Activated T-cell treated with anti-CD3 and anti-CD28 coated beads for 1 hour (primary cell): ENCODE measurements at places on chromosomes 5 and 9.

DNA sequence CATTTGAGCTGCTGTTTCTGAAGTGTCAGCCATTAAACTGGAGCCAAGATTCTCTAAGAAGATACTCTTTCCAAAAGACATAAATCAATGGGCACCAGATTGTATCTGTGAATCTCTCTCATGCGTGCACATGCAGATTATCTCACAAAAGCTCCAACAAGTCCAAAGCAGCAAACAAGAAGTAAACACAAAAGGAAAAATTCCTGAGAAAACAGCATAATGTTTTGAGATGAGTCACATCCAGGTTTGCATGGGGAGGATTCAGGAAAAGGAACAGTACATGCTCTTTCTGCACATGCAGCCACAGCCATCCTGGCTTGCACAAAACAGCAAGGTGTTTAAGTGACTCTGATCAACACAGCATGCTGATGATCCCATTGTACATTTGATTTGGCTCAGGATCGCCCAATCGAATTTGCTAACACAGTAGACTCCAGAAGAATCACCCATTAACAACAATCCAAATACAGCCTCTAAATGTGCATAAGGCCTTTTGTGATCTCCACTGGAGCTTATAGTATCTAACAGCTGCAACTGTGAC, 143.1 kb downstream of the ELAVL2 start:
- no peak for DNase-seq

DNA sequence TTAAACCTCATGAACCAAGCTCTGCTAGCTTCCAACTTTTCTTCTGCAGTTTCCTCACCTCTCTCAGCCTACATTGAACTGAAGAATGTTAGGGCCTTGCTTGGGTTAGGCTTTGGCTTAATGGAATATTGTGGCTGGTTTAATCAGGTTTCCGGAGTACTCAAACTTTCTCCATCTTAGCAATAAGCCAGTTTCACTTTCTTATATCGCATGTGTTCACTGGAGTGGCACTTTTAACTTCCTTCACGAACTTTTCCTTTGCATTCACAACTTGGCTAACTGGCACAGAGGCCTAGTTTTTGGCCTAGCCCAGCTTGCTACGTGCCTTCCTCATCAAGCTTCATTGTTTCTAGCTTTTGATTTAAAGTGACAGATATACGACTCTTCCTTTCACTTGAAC, 81.0 kb upstream of the MAST4 start:
- DNase-seq: no peak

GRCh38 chr5:137142764-137143605, 356.1 kb downstream of the SPOCK1 start:
- DNase-seq: no peak

DNA sequence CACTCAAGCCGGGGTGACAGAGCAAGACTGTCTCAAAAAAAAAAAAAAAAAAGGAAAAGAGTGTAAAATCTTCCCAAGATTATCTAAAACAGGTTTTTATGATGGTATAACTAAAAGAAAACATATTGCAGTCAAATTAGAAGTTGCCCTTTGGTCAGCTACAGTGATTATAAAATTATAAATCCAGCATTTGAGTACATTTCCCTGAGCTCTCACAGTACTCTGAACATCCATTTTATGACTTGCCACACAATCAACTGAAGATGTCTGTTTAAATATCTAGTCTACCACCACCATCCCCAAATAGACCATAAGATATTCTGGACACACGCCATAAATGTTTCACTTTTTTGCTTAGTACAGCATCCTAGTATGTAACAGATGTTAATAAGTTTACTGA, 77.0 kb downstream of the CSF2 start:
- DNase-seq: no peak

DNA sequence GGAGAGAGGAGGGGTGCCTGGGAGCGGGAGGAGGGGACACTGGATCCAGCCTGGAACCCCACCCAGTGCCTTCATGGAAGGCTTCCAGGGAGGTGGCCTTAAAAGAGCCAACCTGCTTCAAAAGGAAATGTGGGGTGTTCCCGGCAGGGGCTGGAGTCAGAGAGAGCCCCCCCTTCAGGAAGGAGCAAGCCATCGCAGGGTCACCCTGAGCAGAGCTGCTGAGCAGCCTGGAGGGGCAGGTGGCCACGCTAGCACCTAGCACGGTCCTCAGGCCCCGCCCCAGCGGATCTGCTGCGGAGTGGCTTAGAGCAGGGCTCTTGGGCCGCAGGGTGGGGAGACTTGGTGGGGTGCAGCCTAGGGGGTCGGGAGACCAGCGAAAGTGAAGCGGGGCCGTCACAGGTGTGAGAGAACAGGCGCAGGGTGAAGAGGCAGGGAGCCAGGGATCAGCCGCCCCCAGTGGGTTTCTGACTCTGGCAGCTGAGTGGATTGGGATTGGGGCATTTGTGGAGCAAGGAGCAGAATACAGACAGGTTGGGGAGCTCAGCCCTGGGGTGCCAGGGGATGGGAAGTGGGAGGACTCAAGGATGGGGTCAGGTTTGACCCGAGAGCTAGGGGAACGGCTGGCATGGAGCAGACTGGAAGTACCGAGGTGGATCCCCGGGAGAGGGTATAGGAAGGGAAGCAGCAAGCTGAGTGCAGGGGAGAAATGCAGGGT, 1.5 kb downstream of the LCN2 start:
- DNase-seq: no peak

GRCh38 chr5:107196500-107197059, 474.2 kb downstream of the EFNA5 start:
- no peak for DNase-seq

GRCh38 chr9:126784401-126784800, 20.4 kb upstream of the ZBTB43 start:
- DNase-seq: no peak

DNA sequence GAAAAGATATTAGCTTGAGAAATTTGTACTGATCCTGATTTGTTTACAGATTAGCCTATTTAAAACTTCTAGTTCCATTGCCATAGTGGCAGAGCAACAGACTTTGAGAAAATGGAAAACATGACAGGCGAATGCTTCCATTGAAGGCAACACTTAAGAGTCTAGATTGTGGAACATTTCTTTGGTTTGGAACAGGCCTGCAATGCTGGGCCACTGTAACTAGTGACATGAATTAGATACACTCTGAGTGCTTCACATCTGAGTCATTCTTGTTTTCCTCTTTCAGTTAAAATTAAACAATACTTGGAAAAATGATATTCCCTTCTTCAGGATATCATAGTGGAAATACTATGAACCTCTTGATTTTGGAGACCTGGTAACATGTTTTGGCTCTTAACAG, 453.6 kb upstream of the TUSC1 start:
- no peak for DNase-seq

DNA sequence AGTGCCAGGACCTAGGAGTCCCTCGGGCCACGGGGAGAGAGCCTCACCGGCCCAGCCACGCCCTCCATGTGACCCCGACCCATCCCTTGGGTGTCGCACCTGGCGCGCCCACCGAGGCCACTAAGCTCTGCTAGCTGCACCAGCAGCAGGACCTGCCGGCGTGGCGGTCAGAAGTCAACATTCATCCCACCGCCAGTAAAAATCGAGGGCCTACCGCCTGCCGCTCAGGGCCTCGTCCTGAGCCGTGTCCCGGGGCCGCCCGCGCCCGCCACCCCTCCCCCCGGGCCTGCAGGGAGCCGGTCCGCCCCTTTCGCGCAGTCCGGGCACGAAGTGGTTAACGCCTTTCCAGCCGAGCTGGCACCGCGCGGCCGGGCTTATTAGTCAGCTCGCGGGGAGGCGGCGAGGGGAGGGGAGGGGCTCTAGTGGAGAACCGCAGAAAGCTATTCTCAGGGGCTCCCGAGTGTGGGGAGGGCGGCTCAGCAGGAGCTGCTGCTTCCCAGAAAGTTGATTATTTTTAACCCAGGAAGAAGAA, 124.4 kb downstream of the C9orf50 start:
- peak; percentile 84 for DNase-seq

DNA sequence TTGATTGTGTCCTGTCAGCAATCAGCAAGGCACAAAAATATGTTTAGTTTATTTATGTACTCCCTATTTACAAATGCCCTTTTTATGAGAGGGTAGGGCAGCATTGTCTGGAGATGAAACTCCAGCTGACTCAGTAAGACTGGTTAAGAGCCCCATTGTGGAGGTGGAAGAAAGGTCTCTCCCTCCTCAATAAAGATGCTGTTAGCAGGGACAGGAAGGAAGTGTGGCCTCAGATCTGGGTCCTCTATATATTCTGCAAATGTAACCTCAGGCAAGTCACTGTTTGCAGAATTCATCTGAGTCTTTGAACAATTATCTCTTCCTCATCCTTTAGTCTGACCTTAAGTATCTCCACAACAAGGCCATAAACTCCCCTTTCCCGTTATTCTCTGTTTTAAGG, 48.3 kb upstream of the TRAF1 start:
- no peak for DNase-seq

- no peak for DNase-seq
Observed at GRCh38 chr5:1356873-1357787, 12.2 kb upstream of the CLPTM1L start.

DNA sequence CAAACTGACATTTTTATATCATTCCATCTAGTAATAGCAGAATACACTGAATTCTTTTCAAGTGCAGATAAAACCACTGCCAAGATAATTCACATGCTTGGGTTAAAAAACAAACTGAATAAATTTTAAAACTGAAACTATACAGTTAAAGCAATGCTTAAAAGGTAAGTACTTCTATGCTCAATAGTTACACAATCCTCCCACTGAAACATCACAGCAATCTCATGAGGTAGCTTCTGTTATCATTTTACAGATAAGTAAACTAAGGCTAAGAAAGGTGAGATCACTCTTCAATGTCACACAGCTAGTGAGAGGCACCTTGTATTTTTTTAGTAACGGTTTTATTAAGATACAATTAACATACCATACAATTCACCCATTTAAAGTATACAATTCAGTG, 13.4 kb upstream of the GOLGA1 start:
- no peak for DNase-seq

DNA sequence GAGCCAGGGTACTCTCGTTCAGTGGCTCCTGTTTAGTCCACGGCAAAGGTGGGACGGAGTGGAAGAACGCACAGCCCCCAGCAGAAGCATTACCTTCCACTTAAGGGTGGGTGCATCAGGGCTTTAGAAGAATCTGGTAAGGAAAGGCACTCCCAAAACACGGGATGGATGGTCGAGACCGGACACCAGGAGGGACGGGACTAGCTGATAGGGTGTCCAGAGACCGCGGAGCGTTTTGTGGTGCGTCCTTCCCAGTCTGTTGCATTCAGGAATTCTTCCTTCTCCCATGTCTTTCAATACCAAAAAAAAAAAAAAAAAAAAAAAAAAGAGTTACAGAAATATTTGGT, 545 bp upstream of the CTSV start:
- no peak for DNase-seq

- no peak for DNase-seq
Observed at GRCh38 chr5:174236070-174236469, 190.6 kb downstream of the NSG2 start.

- DNase-seq: no peak
Observed at GRCh38 chr5:103295424-103295823, 36.9 kb downstream of the MACIR start.

DNA sequence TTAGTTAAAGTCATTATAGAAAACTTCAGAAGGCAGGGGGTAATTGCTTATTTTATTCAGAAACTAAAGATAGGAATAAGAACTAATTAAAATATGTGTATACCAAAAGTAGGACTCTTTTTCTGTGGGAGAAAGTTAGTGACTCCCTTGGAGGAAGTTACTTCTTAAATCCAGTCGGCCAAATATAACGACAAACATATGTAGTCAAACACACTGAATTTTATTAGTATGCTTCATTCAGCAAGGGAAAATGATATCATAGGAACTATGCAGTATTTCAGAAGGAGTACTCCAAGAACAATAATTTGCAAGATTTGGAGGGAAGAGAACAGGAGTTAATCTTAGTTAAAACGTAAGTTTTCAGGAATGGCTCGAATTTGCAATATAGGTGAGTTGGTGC, 432.6 kb downstream of the CYLC2 start:
- DNase-seq: no peak

DNA sequence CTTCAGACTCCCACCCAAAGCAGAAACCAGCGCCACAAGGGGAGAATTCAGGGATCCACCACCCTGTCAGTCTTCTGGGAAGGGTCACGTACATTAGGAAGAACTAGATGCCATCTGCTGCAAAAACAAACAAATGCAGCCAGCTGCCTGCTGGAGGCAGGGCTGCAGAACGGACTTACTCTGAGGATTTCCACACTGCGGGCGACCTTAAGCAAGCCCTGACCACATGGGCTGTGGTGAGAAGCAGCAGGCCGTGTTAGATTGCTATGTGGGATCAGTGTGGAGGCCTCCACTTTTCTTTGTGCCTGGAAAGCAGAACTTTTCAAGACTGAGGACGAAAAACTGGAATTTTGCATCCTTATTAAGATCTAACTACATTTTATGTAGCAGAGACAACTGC, 13.4 kb upstream of the LTC4S start:
- DNase-seq: no peak

- no peak for DNase-seq
Observed at GRCh38 chr5:337563-338130, 16.1 kb downstream of the AHRR start.
